NCI-H1048 (cell line): ENCODE measurements at places on chromosomes 16 and 17.

GRCh38 chr17:39650121-39650579 lies 13.2 kb downstream of the STARD3 start:
- no peak for DNase-seq

DNA sequence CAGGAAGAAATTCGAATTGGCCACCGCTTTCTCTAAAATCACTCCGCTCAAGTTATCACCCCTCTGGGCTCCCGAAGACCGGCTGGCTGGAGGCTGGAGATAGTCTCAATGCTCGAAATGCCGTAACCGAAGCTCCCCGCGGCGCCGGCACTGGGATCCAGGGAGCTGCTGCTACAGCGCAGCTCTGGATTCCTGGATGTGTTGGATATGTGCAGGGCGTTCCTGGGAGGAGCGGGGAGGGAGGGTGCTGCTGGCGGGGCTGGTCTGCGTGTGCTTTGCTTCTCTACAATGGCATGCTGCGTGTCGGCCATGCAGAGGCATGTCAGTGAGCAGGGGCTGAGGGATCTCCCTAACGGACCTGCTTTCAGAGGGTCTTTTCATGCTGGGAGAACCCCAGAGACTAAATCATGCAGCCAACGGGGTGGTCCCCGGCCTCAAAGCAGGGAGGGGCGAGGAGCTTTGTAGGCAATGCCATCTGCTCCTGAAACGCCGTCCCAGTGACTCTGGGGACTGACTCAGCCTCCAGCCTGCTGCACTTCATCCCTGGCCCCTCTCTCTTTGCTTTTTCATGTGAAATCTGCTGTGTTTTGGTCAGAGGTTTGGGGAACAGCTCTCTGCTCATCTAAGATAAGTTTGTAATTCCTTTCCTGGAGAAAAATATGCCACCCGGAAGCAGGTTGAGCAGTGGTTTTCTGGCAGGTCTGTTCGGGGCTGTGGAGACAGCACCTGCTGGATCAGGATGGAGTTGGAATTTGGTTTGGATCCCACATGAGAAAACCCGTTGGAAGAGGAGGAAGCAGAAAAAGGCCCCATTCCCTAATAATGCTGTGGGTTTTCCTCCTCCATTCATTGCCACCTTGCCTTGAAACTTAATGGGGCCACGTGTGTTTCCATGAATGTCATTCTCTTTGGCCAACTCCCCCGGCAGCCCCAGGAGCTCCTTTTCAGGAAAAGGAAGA lies 311.4 kb downstream of the SEC14L1 start:
- DNase-seq = no peak

- DNase-seq = no peak
These were observed 23.6 kb downstream of the CLEC16A start for GRCh38 chr16:10967986-10968385.

- no peak for DNase-seq
These were observed 375.9 kb downstream of the UTP18 start for GRCh38 chr17:51636291-51636690.

DNA sequence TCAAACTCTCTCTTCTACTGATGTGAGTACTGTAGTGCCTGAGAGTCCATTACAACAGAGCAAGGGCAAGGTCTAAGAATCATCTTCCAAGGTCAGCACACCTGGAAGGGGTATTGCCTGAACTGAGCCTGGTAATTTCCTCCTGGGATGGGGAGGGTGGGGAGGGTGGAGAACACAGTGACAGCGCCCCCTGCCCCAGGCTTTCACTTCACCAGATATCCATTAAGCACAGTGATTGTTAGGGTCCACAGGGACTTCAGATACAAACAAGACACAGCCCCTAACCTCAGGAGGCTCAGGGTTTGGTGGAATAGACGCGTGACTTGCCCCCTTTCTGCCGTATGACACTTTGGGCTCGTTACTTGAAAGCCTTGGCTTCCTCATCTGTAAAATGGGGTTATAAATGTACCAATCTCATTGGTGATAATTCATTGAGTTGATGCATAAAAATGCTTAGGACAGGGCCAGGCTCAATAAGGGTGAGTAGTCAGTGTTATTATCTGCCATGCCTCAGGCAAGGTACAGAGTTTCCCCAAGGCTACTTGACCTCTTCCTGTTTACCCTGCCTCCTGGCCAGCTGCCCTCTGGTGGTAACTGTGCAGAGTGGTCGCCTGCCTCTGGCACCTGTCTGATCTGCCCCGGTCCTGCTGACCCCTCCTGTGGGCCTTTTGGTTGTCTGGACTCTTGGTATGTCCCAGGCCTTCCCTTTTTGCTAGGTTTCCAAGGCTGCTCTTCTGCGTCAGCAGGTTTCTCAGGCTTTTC lies 13.1 kb upstream of the BRD7 start:
- DNase-seq = no peak

DNA sequence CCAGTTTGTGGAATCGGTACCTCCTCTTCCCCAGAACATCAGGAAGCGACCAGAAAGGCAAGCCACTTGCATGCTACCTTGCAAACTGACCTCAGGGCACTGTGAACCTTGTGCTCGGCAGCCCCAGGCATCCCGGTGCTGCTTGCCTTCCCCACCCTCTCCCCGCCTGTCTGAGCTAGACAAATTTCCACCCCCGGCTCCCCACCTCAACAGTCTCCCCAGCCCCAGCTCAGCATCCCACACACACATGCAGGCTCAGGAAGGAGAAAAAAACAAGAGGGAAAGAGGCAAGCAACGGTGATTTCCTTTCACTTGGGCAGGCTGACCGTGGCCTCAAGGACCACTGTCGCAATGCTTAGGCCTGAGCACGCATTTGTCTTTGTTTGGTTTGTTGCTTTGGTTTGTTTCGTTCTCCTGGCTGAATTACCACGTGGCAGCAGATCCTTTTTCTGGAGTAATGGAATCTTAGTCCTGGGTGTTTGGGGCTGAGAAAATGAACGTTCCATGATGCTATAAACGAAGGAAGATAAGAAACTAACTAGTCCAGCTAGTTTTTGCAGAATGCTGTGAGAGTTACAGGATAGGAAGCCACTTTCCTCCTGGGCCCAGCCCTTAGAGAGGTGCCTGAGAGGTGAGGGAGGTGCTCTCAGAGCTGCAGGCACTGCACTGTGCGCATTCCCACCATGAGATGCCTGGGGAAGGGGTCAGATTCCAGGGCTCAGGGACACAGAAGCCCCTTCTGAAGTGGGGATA lies 27.9 kb downstream of the SDK2 start:
- no peak for DNase-seq

- DNase-seq = no peak
These were observed 5.4 kb downstream of the RNF222 start for GRCh38 chr17:8392274-8392673.

DNA sequence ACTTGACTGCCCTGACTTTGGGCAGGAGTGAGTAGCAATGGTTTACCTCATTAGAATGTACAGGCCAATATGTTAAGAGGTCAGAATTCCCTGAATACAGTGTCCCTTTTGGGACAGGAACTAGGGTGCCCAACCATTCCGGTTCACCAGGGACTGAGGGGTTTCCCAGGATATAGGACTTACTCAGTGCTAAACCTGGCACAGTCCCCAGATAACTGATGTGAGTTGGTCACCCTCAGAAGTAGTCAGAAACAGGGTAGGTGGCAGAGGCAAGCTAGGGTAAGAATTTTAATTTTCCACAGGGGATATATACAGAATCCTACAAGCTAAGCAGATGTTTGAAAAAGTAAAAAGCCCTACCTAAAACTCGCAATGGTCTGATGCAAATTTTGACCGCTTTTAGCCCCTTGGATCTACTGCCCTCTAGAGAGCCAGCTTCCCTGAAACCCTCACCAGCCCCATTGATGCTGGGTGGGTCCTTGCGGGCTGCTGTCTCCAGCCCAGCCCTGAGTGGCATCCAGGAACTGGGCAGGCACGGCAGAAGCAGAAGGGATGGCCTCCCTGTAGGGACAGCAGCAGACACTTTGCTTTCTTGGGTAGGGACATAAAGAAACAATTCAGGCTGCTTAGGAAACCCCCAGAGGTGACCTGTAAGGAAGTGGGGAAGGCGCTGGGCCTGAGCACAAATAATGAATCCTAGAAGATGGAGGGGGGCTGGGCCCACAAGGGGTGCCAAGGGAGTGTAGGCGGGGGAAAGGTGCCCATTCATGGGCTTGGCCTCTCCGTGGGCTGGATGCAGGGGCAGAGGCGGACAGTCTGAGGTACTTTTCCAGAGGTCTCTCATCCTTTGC lies 434.8 kb downstream of the SLC39A11 start:
- DNase-seq = no peak

GRCh38 chr16:89482150-89482816 lies 8.1 kb downstream of the ANKRD11 start:
- DNase-seq = no peak

DNA sequence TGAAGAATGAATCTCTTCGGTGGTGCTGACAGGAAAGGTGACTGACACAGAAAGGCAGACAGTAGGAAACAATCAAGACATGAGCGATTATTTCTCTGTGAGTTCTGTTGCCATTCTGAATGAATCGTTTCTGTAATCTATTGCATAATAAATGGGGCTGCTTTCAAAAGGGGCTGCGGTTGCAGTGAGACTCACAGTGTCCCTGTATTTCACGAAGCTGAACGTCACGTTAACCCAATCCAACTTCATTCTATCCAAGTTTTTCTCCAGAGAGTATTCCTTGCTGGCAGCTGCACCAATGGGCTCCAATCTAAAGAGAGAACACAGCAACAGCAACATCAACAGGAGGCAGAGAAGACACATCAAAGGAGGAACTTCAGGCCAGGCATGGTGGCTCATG lies 75.4 kb downstream of the DNAH3 start:
- no peak for DNase-seq

DNA sequence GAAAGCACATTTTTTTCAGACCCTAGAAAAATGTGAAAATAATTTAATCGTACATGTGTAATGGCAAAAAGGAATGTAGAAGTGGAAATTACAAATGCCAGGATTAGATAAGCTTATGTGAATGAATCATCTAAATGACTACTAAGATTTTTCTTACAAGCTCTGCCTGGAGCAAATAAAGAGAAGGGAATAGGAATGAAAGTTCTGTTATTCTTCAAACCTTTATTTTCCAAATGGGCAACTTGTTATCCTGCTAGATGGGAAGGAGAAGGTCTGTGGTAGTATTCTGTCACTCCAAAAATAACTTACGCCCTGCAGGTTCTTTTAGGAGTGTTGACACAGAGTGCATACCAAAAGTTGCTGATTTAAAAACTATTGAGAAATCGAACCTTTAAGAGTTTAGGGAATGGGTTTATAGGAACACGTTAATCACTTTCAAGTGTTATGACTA lies 9.7 kb downstream of the CTCF start:
- DNase-seq = no peak

- DNase-seq = no peak
These were observed 50.0 kb downstream of the WNT3 start for GRCh38 chr17:46768540-46768870.
